Esophagus mucosa (tissue), 1 donor: ENCODE measurements at places on chromosomes 5 and 9. TPM values are rescaled to one million over a fixed set of nuclear protein-coding genes. Genes with fewer than 3 reads are reported as not detected.

CD274 gene
- 1.5 TPM for total RNA-seq

CD74 gene
- 125 TPM for total RNA-seq

DMRT2 gene
- total RNA-seq: 0.12 TPM

SPATA31E1 gene
- not detected for total RNA-seq

MAP1B gene
- 8.4 TPM for total RNA-seq

BICD2 gene
- total RNA-seq: 63.7 TPM

DAB2IP gene
- total RNA-seq: 46.0 TPM

POLR3G gene
- 7.7 TPM for total RNA-seq

CLIC3 gene
- 154 TPM for total RNA-seq

ITK gene
- total RNA-seq: 0.40 TPM

TSLP gene
- total RNA-seq: 3.8 TPM

FRMPD1 gene
- 0.04 TPM for total RNA-seq

SLC22A4 gene
- total RNA-seq: 0.28 TPM

IFNA21 gene
- total RNA-seq: not detected

KCNT1 gene
- not detected for total RNA-seq

MYOT gene
- not detected for total RNA-seq

ANKRD33B gene
- 0.68 TPM for total RNA-seq

FOXD4L5 gene
- total RNA-seq: not detected

PCDHA9 gene
- total RNA-seq: 0.04 TPM

SLC36A2 gene
- total RNA-seq: not detected

PDCD1LG2 gene
- total RNA-seq: 0.32 TPM

SNX18 gene
- total RNA-seq: 16.2 TPM

CARD19 gene
- 19.9 TPM for total RNA-seq

WNT8A gene
- total RNA-seq: not detected

SPINK6 gene
- total RNA-seq: 2.9 TPM

ADCY2 gene
- 0.12 TPM for total RNA-seq

CORO2A gene
- 21.2 TPM for total RNA-seq

FST gene
- 2.7 TPM for total RNA-seq

SPINK5 gene
- total RNA-seq: 509 TPM

SCGB3A2 gene
- not detected for total RNA-seq

DMRT3 gene
- not detected for total RNA-seq

FRMD3 gene
- 0.60 TPM for total RNA-seq

SLC34A3 gene
- total RNA-seq: 0.68 TPM

DBH gene
- total RNA-seq: not detected

TMEM232 gene
- total RNA-seq: 0.56 TPM

RASGRF2 gene
- 1.1 TPM for total RNA-seq

UBE2QL1 gene
- total RNA-seq: not detected

PCDHAC1 gene
- total RNA-seq: 0.04 TPM

PITX1 gene
- 689 TPM for total RNA-seq

INSL6 gene
- total RNA-seq: not detected

GMCL2 gene
- total RNA-seq: not detected

GALNT12 gene
- 16.6 TPM for total RNA-seq

TAF11L5 gene
- not detected for total RNA-seq

SLC36A3 gene
- total RNA-seq: not detected

ADAMTS19 gene
- not detected for total RNA-seq

ENDOG gene
- 26.6 TPM for total RNA-seq
